ENCODE measurements at places on chromosomes 11 and 22. TPM values are rescaled to one million over a fixed set of nuclear protein-coding genes. Genes with fewer than 3 reads are reported as not detected.

Gene CASP5
- polyA plus RNA-seq: not detected

Gene OR2AG2
- 0.02 TPM for polyA plus RNA-seq

Gene PARVG
- polyA plus RNA-seq: not detected

DNA sequence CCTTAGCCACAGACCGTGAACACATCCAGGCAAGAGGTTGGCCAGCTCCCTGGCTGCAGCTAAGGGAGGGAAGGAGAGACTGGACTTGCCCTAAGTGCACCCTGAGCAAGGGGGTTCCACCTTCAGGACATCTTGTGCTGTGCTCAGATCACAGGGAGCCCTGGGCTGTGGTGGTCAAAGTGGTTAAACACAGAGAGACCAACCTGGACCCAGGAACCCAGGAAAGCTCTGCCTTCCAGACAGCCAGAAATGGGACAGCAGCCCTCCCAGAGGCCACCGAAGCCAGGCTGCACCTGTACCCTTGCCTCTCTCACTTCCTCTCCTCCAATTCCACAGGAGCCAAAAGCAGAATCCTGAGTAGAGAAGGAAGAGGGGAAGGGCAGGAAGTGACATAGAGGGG, 105.2 kb upstream of the TMEM45B start:
- no peak for DNase-seq

GRCh38 chr11:47731475-47731874, 16.3 kb upstream of the AGBL2 start:
- no peak for DNase-seq

- no peak for DNase-seq
Observed at GRCh38 chr11:119307219-119307618, 9.7 kb downstream of the MCAM start.
